ENCODE measurements at places on chromosomes 7 and 10.

DNA sequence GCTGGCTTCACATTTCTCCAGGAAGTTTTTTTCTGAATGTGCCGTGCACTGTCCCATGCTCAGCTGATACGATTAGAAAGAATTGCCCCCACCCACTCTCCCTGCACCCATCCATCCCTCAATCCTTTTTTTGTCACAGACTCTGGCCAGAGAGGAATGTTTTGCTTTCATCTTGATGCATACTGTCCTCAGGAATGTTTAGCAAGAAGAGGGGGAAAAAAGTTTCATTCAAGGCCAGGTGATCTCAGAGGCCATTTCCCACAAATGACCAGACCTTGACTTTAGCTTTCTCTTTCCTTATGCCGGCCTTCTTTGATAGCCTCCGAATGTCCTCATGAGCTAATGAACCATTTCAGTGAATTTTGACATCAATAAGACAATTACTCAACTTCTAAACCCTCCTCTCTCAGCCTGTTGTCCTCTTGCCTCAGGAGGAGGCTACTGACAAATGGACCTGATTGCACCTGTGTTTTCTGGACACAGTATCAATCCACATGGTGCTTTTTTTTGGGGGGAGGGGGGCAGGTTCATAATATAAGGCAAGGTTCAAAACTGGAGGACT is 105.0 kb upstream of the KLF6 start:
- DNase-seq = no peak

- no peak for DNase-seq
These were observed 32.0 kb downstream of the CCDC186 start for GRCh38 chr10:114142018-114142417.

DNA sequence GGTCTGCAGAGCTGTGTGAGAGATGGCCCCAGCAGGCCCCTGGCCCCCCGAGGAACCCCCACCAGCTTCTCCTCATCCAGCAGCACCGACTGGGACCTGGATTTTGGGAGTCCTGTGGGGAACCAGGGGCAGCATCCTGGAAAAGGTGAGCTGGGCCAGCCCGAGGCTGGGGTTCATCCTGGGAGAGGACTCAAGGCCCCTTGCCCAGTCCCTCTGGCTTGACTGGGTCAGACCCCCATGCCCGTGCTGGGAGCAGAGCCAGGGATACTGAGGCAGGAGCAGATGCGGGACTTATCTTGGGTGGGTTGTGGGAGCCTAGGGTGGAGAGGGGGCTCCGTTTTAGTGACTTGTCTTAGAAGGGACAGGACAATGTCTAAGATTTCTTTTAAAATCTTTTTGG is 47.5 kb downstream of the ZNF467 start:
- DNase-seq = peak; percentile 41

GRCh38 chr10:103712898-103713498 is 142.4 kb downstream of the SH3PXD2A start:
- DNase-seq = peak; percentile 90

DNA sequence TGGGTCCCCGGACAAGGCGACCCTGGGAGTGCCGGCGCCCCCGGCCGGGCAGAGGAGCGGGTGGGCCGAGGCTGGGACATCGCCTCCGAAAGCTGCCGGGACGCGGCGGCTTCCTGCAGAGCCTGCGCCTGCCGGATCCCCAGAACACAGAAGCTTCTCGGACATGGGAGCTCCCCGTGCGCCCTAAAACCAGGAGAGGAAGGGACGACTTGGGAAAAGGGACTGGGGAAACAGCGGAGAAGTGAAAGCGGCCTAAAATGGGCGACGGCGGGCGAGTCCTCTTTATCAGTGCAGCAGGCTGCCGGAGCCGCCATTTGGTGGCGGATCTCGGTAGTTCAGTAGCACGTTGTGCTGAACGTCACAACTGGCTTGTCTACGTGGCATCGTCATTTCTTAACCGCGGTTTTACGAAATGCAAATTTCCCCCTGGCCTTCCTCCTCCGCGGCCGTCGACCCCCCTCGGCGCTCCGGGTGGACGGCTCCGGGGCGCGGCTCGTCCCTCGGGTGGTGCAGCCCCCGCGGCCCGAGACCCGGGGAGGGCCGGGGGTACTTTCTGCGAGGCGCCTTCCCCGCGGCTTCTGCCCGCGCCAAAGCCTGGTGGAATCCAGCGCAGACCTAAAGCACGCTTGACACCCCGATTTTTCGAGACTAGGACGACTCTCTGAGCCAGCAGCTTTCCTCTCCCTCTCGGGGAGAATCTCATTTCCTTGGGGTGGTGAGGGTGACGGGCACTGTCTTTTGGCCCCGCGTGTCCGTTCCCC is 9.9 kb upstream of the SPAG6 start:
- peak; percentile 98 for DNase-seq

DNA sequence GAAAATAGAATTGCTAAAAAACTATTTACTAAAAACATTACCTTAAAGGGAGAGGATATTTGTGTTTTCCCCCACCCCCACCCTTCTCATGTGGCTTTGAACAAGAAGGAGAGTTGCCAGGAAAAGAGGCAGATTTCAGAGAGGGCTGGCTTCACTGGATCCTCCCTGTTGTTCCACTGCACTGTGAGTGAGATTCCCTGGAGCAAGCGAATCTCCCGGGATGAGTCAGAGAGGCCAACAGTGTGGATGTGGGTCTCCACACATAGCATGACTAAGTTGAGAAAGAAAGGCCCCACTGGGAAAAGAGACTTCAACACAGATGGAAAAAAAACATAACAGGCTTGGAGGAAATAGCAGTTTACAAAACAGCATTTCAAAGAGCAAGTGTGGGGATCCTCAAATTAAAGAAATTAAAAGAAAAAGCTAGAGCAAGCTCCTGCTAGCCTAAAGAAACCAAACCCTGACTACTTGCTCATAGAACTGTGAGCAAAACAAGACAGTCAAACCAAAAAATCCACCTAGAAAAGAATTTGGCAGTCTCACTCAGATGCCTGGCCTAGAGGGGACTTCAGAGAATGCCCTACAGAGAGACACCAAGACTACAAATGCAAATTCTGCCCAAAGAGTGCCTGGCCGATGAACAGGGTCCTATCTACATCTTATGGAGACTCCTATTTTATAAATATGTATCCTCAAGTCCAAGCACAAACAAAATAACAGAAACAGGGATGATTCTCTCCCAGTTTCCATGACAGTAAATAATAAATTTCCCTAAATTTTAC is 3.4 kb downstream of the CAV1 start:
- peak; percentile 97 for DNase-seq

DNA sequence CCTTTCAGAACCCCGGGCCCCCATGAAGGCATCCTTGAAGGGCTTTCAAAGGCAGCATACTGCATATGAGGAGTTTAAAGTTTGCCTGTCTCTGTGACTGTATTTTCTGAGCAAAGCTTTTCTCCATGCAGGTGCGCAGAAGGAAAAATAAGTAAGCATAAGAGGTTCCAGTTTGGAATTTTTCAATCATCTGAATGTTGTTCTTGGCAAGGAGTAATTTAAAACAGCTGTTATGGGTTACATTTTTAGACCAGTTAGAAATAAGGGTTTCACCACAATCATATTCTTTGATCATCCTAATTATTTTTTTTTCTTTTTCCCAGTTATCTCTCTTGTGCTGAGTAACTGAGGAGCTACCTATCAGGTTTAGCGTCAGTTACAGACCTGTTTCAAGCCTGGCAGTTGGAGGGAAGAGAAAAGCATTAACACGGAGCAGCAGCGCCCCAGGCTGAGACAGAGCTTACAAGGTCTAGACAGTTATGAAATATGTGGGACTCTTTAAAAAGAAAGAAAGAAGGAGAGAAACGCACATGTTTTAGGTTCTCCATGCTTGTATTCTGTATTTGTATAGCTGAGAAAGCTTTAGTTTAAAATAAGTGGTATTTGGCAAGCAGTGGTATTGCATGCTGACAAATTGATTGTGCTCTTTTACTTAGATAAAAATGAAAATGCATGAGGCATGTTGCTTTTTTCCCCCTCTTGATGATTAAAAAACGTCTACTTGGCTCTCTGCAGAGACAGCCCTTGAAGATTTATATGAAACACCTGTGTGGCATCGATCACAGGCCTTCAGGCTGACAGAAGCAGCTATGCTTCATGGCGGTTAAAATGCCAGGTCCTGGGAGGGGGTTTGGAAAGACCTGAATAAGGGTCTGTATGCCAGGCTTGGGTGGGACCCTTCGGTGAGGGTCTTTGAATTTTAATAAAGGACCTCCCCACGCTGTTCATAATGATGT is 157.6 kb downstream of the GRK5 start:
- DNase-seq = no peak

DNA sequence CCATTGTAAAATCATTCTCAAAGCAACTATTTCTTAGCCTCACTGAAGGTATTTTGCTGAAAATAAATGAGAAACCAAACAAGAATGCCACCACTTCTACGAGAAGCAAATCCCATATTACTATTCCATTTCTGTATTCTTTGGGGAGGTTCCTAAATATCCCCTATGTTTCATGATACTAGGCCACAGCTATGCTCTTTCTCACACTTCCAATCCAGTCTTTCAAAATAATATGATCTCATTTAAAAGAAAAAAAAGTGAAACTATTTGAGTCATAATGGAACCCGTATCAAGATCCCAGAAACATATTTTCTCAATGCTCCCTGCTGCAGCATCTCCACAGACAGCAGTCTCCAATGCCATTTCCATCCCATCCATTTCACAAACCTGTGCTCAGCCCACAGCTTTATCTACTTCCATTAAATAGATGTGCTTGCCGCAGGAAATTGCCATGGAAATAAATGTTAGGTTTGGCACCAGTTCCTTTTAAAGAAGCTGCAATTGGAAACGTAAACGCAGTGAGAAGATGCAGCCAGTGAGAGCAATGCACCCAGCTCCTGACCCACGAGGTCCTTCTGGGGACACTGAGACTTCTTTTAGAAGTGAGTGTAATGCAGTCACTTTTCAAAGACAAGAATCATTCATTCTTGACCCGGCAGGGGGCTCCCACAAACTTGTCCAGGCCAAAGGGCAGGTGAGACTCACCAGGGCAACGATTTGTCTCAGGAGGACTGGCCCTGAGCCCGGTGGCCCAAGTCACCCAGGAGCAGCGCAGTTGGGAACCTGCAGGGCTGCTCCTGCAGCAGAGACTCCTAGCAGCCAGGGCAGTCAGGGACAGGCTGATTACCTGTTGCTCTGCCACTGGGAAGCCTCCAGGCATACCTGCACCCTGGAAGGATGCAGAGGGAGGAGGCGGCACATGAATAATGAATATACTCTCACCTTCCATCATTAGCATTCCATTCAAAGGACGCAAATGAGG is 99.6 kb downstream of the C10orf90 start:
- peak; percentile 89 for DNase-seq

DNA sequence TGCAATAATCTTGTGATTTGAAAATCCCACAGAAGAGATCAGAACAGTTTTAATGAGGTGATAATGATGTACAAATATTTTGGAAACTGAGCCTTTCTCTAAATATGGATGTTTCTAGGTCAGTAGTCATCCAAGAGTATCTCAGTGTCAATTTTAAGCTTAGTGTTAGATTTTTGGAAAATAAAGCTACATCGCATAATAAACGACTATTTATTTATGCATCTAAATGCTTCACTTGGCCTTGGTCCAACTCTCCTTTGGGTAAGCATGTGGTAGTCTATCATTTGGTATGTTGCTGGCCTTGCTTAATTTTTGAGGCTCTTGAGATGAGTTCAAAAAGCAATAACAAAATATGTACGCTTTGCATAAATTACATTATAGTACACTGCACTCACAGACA is 5.4 kb upstream of the PPP1R9A start:
- DNase-seq = no peak

DNA sequence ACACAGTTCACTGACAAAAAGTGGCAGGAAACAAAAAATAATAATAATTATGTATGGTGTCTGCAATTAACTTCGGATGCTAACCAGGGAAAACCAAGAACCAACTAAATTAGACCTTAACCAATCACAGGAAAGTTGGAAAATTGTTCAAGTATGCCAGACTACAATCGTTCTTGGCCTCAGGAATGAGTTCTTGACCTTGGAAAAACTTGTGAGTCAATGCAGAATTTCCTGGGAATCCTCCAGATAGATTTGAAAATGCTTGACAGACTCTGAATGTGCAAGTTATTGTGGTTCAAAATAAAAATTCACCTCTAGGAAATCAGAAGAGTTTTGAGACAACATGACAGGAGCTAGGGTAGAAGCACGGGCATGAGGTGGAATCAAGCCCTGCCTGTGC is 171.5 kb downstream of the C7orf25 start:
- DNase-seq = no peak

DNA sequence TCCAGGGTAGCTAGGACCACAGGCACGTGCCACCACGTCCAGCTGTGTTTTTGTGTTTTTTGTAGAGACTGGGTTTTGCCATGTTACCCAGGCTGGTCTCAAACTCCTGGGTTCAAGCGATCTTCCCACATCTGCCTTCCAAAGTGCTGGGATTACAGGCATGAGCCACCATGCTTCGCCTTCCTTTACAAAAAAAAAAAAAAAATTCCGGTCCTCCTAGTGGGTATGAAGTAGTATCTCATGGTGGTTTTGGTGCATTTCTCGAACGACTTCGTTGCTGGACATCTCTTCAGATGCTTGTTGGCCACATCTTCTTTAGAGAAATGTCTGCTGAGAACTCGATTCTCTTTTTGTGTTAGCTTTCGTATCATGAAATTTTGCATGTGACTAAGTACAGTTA is 3.9 kb downstream of the PROSER2 start:
- DNase-seq = no peak

- DNase-seq = no peak
These were observed 91.6 kb downstream of the AKR1D1 start for GRCh38 chr7:138167869-138168296.

DNA sequence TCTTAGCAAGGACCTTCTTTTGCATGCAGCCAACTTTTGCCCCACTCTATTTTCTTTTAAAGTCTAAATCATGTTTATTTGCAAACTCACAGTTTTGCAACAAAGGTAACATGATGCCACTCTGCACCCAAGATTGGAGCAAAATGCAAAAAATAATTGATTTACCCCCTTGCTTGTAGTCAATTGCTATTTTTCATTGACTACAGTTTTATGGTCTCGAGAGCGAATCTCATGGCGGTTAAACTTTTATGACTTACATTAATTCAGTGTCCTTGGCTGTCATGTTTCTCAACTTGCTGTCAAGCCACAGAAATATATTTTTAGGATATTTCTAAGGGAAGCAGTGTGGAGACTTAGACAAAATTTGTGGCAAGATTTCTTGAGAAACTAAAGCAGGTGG is 110.0 kb upstream of the JCAD start:
- no peak for DNase-seq

GRCh38 chr7:104414216-104414615 is 85.8 kb downstream of the LHFPL3 start:
- DNase-seq = no peak

Measured in osteoblast (primary cell).